ENCODE measurements at places on chromosomes 2 and 18. TPM values are rescaled to one million over a fixed set of nuclear protein-coding genes. Genes with fewer than 3 reads are reported as not detected.
A peak's percentile ranks its signal among the peaks of the same experiment; 100 is the strongest.

- no peak for ATAC-seq
Observed at GRCh38 chr2:27931361-27931950, 40.9 kb downstream of the BABAM2 start.

DNA sequence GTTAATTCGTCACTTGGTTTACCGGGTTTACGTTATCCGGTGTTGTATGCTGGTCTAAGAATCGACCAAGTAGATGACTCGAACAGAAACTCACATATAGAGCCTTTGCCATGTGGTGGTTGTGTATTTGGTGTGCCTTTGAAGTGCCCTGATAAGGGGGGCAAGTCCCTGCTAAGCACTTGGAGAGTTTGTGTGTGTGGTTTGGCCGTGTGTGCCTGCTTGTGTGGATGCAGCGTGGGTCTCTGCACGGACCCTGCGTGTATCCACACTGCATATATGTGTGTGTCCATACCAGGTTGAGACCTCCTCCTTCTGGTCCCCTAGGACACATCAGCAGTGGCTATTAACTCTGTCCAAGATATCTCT lies 2.4 kb upstream of the CELF4 start:
- no peak for ATAC-seq

DNA sequence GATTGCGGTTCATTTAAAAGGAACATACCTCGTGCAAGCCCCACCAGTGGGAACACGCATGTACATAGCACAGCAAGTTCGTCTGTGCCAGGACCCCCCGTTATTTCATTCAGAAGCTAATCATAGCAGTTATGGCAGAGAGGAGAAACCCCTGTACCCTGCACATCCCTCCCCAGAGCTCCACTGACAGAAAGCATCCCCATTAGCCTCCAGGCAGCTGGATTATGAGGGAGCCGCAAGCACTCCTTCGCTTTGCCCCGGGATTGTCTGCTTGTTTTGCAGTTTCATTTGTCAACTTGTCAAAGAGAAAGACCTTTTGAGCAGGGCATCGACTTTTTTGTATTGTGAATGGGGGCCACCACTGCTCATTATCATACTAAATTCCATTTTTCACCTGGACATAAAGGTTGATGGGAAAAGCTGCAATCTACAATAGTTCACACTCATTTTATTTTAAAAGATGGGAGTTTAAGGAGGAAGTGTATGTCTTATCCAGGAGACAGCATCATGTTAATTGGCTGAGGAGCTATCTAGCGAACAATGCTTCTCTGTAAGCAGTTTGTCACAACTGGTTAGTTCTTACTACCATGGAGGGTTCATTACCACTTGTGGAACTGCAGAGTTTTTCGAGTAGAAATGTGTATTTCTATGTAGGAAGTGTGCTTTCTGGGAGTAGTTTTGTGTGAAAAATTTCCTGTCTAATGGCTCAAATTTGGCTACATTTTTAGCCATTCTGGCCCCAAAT lies 255.3 kb downstream of the THSD7B start:
- no peak for ATAC-seq

DNA sequence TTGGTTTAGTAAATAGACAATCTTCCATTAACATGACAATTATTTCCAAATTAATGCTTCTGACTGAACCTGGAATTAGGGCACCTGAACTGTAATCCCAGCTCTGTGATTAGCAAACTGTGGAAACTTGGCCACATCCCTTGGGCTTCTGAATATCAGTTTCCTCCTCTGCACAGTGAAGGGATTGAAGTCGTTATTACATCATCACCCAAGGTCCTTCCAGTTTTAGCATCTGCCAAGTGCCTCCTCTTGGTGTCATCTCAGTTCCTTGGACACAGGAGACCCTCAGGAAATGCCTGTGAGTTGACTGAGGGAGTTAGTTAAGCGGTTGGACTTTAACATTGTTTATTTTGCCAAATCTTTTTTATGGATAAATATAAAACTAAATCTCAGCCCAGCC lies 64.8 kb downstream of the MOGAT1 start:
- peak; percentile 64 for ATAC-seq

- no peak for ATAC-seq
Observed at GRCh38 chr2:233108611-233109490, 48.7 kb downstream of the INPP5D start.

DNA sequence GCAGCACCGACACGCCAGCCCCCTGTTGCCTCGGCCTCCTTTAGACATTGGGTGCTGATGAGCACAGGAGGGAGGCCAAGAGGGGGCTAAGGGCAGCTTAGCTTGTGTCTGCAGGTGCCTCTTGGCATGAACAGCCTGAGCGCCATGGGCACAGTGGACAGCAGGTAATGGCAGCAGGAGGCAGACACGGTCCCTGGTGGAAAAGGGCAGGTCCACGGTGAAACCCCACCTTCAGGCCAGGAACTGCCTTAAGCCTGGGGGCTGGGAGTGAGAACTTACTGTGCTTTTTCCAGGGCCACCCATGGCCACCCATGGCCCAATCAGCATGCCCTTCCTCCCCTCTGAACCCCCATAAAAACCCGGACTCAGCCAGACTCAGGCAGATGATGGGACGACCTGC lies 633.4 kb upstream of the TMEFF2 start:
- ATAC-seq, result no peak

DNA sequence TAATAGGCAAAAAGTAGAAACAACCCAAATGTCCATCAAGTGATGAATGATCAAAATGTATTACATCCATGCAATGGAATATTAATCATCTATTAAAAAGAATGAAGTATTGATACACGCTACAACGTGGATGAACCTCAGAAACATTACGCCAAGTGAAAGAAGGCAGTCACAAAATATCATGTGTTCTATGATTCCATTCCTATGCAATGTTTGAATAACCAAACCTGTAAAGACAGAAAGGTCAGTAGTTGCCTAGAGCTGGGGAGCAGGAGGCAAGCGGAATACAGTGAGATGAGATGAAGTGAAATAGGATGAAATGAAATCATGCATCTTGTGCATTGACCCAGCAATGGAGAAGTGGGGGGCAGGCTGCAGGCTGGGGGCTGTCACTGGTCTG lies 17.9 kb upstream of the COL6A3 start:
- no peak for ATAC-seq

DNA sequence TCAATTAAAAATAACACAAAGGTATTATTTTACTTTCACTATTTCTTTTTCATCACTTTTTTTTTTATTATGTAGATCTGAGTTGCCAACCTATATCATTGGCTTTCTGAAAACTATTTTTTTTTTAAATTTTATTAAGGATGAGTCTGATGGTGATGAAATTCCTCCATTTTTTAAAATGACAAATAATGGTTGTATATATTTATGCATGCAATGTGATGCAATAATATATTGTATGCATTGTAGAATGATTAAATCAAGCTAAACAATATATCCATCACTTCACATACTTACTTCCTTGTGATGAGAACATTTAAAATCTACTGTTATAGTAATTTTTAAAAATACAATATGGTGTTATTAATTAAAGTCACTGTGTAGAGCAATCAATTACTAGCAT lies 1081.6 kb downstream of the CNTNAP5 start:
- ATAC-seq, result no peak

GRCh38 chr18:52452427-52452826 lies 112.4 kb downstream of the DCC start:
- no peak for ATAC-seq

Gene HJURP
- total RNA-seq, result 0.15 TPM

Gene MFSD2B
- total RNA-seq, result not detected

Gene PSMA8
- total RNA-seq, result not detected

Gene SLC23A3
- 1.1 TPM for total RNA-seq

Gene GPAT2
- 3.4 TPM for total RNA-seq
